T-cell (primary cell): ENCODE measurements at places on chromosomes 12 and 14.
A peak's percentile ranks its signal among the peaks of the same experiment; 100 is the strongest.

DNA sequence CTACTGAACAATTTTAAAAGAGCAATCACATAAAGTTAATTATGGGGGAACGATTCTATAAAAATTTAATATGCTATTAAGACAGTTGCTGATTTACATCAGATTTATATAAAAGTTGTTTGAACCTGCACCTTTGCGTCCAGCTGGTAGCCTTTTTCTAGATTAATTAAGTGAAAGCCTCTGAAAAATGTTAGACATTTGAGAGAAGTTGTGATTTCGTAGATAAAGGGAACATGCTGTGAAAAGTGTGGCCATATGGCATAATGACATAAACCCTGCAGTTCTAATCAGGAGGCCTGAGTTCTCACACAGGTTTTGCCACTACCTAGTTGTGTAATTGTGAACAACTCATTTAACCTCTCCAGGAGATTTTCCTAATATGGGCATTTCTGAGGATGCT, 187.2 kb downstream of the TMTC2 start:
- DNase-seq: no peak

DNA sequence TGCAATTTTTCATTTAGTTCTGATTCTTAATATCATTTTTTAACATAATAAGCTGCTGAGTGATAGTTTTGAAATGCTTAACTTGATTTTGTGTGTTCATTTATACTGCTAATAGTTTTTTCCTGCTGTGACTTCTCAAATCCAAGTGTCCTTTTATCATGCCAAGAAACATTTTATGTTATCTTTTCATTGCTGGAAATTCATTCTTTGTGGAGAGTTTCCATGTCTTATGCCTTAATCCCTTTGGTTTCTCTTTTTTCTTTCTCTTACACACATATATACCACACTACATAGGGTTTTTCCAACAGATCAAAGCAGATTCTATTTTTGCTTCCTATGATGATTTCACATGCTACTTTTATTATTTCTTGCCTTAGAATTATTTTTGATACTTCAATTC, 981.1 kb downstream of the SLC6A15 start:
- DNase-seq: no peak

GRCh38 chr14:82122655-82123054, 589.0 kb upstream of the SEL1L start:
- DNase-seq: no peak

DNA sequence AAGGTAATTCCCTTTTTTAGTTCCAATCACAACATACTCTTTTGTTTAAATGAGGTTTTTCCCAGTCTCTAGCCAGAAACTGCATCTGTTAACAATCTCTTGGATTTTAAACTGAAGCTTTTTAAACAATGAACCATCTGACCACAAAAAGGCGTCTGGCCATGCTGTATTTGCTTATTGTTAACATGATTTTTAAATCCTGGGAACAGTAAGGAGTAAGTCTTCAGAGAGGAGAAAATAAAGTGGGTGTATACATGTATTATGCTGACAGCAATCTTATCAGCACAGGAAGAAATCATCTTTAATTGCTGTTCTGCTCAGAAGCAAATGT, 106.2 kb downstream of the DAAM1 start:
- DNase-seq: no peak

DNA sequence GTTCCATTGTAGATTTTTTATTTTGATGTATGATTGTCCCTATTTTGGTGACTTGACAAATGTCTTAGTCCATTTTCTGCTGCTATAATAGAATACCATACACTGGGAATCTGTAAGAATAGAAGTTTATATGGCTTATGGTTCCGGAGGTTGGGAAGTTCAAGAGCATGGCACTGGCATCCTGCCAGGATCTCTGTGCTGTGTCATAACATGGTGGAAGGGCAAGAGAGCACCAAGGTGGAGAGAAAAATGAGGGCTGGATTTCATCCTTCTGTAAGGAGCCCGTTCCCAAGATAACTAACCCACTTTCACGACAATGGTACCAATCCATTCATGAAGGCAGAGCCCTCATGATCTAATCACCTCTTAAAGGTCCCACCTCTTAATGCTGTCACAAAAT, 176.7 kb downstream of the TMEM132D start:
- DNase-seq: no peak

DNA sequence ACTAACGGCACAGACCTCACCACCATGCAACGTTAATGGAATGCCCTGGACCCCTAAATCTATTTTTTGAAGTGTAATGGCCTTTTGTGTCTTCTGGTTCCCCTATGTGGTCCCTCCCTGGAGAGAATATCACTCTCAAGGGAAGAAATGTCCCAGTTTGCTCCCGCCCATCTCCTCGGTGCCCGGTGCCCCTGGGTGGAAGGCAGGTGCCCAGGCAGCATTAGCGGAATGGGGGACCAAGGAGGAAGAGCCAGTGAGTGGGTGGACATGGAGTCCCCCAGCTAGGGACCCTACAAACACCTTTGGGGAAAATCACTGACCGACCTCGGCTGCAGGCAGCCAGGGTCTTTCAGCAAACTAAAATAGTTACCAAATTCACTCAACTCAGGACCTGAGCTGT, 212.1 kb upstream of the RTL1 start:
- no peak for DNase-seq

DNA sequence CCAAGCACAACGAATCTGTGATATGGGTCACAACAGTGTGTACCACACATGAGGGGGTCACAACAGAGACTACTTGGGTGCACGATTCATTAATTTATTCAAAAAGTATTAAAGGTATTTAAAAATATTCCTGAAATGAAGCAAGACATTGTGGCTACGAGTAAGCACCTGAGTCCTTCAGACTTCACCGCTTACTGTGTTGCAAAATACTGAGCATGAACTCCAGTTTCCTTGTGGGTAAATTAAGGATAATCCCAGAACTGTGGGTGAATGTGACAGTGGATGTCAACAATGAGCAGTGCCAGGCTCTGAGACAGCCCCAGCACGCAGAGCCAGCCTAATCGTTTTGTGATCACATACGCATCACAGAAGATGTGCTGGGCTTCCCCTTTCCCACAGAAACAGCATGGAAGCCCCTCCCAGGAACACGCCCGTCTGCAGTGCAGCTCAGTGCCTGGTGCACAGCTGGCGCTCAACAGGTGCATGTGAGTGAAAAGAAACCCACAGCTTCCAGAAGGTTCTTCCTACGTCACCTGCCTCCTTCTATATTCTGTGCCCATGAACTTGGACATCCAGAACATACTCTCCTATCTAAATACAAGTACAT, 29.1 kb downstream of the CDC42BPB start:
- no peak for DNase-seq

DNA sequence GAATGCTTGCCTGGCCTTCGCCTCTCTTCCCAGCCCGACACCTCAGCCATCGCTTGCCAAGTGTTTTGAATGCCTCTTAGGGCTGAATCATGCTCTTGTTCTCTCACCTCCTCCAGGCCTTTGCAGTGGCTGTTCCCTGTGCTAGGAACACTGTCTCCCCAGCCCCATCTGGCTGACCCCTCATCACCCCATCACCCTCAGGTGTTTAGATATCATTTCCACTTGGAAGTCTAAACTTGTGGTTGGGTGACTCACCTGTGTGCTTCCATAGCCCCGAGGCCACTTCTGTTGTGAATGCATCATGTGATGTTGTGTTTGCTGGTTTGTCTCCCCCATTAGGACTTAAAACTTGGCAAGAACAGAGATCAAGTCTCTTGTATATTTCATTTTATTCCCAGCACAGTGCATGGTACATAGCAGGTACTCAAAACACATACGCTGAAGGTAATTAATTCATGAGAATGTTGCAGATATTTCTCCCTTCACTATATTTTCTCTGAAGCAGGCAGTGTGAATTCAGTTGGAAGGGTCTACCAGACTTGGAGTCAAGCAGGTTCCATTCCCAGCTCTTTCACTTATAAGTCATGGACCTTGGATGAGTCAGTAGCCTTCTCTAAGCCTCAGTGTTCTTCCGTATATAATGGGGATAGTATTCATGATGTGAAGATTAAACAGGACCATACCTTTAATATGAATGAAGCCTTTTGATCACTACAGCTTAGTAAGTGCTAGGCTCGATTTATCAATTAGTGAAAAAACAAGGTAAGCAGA, 67.8 kb downstream of the HRK start:
- no peak for DNase-seq

GRCh38 chr12:5794156-5794555, 150.9 kb downstream of the ANO2 start:
- no peak for DNase-seq

GRCh38 chr12:3135522-3136461, 58.6 kb downstream of the TSPAN9 start:
- peak; percentile 11 for DNase-seq

- DNase-seq: no peak
Measured at GRCh38 chr12:113251404-113252070, 30.3 kb downstream of the TPCN1 start.

DNA sequence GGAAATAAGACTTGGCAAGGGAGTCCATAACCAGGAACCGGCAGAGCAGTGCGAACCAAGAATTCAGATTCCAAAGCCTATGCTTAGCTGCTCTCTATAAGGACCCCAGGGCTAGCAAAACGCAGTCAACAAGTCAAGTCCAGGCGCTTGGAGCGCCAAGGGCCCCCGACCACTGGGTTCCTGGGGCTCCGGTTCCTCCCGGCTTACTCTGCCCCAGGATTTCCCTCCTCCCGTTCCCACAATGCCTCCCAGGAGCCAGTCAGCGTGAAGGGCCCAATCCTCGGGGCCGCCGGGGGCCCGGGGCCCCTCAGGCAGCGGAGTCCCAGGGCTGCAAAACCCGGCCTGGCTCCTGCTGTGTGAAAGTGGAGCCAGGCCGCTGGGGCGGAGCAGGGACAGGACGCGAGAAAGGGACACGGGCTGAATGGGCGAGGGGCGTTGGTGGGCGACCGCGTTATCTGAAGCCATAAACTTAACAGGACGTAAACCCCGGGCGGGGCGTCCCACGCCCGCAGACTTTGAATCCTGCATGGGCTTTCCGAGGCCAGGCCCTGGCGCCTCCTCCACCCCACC, 1.5 kb downstream of the KRT8 start:
- peak; percentile 49 for DNase-seq

GRCh38 chr12:12926571-12927071, 25.3 kb downstream of the GPRC5D start:
- DNase-seq: no peak
